ENCODE measurements at places on chromosomes 12 and 14. TPM values are rescaled to one million over a fixed set of nuclear protein-coding genes. Genes with fewer than 3 reads are reported as not detected.

GRCh38 chr14:75223664-75224154, 47.3 kb upstream of the TMED10 start:
- no peak overlapping the region for H3K27ac ChIP-seq
- DNase-seq, result no peak
- no peaks in the 10 kb centered on the region for H3K4me1 ChIP-seq
- H3K4me3 ChIP-seq, result no peak overlapping the region

GRCh38 chr12:70920251-70920851, at the start of gene PTPRR:
Gene PTPRR (minus strand): TSS chr12:70920738. CDS start chr12:70920390, 348 bp downstream.
- peaks cover 21% of the 10 kb centered on the region for H3K27me3 ChIP-seq
- H3K4me3 ChIP-seq, result no peak within 1 kb of the TSS
- DNase-seq, result no peak
- no peaks in the 10 kb centered on the region for H3K4me1 ChIP-seq

DNA sequence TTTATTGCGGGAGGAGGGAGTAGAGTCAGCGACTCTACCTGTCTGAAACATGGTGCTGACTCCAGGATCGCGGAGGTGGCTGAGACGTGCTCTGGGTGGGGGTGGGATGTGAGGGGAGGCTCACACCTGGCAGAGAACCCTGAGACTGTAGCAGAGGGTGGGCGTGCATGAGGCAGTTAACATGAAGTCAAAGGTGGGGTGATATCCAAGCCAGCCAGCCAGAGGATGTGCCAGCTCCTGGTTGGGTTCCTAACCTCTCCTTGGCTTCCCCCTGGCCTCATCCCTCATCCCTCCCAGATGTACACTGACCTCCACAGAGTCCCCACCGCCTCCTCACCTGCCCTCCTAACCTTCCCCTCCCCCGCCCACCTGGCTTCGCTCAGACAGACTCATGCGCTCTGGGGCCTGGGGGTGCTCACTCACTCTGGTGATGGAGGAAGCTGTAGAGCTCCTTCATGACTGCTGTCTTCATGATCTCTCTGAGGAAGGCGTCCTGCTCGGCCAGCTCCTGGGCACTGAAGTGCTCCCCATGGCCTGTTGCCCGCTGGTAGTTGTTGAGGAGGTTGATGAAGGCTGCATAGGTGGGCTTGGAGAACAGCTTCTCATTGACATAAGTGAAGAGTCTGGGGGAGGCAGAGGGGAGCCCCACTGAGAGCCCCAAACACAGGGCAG, 9.3 kb downstream of the ENDOU start:
- H3K4me1 ChIP-seq, result peaks cover 33% of the 10 kb centered on the region
- H3K27me3 ChIP-seq, result no peaks in the 10 kb centered on the region
- H3K4me3 ChIP-seq, result no peak overlapping the region
- no peak for DNase-seq
- no peak overlapping the region for H3K27ac ChIP-seq

GRCh38 chr14:64522591-64523355, 17.8 kb upstream of the HSPA2 start:
- no peaks in the 10 kb centered on the region for H3K4me1 ChIP-seq
- no peak for DNase-seq
- H3K4me3 ChIP-seq, result no peak overlapping the region
- H3K27ac ChIP-seq, result no peak overlapping the region
- H3K27me3 ChIP-seq, result no peaks in the 10 kb centered on the region
- peaks cover 35% of the 10 kb centered on the region for H3K36me3 ChIP-seq

DNA sequence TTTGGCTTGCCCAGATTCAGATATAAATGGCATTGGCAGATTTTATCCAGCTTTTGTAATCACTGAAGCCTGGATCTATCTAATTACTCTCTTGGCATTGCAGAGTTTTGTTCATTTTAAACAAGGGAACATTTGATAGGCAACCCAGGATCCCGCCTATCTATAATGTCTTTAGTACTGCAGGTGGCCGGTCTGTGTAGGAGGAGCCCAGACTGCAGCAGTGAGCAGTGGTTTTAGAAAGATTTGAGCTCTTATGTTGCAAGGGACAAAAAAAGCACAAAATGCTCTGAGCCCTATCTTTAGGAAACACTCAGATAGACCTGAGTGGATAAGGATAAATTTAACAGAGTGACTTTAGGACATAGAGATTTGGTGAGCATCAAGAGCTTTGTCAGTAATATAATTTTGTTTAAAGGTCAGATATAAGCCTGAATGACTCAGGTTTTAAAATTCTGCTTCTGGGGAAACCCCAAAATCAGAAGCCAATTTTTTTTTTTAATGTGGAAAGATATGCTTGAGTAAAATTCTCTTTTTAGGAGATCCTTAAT, 165.5 kb downstream of the SLC5A8 start:
- H3K4me3 ChIP-seq, result no peak overlapping the region
- no peaks in the 10 kb centered on the region for H3K4me1 ChIP-seq
- H3K27me3 ChIP-seq, result no peaks in the 10 kb centered on the region
- no peaks in the 10 kb centered on the region for H3K36me3 ChIP-seq

DNA sequence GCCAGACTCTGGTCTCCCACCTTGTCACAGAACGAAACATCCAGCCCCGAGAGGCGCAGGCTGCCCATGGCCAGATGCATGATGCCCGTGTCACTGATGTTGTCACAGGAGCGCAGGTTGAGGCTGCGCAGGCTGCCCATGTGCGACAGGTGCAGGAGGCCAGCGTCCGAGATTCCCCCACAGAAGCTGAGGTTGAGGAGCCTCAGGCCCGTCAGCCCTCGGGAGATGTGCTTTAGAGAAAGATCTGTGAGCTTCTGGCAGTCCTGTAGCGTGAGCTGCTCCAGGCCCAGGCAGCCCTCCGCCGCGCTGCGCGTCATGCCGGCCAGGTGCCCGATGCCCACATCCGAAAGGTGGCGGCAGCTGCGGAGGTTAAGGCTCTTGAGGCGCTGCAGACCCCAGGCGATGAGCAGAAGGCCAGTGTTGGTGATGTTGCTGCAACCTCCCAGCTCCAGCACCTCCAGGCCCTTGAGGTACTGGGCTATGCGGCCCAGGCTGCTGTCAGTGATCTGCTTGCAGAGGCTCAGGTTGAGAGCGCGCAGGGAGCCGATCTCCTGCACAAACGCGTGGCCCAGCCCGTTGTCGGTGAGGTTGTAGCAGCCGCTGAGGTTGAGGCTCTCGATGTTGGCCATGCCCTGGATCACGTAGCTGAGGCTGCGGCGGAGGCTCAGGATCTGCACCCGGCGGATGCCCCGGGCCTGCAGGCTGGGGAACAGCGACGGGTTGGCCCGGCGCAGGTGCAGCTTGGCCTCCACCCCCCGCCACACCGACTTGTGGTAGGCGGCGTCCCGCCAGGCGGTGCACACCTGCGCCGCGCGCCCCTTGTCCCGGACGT, 991 bp downstream of the FBXL14 start:
- peak overlapping the region; percentile 47 for H3K27ac ChIP-seq
- H3K4me1 ChIP-seq, result peaks cover 29% of the 10 kb centered on the region
- peaks cover 8% of the 10 kb centered on the region for H3K36me3 ChIP-seq

DNA sequence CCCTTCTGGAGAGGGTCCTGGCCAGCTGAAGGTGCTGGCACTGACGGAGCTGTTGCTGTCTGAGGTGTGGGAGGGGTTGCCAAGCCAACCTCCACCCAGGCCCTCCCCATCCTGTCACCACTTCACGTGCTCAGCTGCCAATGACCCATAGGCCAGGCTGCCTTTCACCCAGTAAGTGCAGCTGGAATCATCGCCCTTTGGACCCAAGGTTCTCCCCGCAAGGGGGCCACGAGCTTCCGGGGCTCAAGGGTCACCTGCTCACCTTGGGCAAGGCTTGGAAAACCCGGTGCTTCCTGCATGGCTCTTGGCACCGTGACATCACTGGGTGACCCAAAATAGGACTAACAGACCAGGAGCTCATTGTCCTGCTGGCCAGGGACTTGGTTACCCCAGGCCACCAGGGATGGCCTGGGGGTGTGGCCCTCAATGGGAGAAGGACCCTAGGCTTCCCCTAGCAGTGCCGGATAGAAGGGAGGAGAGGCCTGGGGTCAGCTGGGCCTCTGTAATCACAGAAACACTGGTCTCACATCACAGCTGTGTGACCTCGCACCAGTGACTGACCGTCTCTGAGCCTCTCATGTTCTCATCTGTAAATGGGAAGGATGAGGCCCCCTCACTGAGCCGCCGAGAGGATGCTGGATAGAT, 51.3 kb downstream of the CCDC85C start:
- no peak overlapping the region for H3K27ac ChIP-seq
- H3K36me3 ChIP-seq, result no peaks in the 10 kb centered on the region
- H3K27me3 ChIP-seq, result no peaks in the 10 kb centered on the region
- no peaks in the 10 kb centered on the region for H3K4me1 ChIP-seq
- DNase-seq, result no peak
- no peak overlapping the region for H3K4me3 ChIP-seq

- no peak overlapping the region for H3K27ac ChIP-seq
- peak; percentile 36 for DNase-seq
- no peaks in the 10 kb centered on the region for H3K36me3 ChIP-seq
- H3K4me3 ChIP-seq, result no peak overlapping the region
Observed at GRCh38 chr14:70027785-70028428, 148.7 kb downstream of the SMOC1 start.

GRCh38 chr14:91298576-91298975, 54.1 kb upstream of the GPR68 start:
- no peak overlapping the region for H3K27ac ChIP-seq
- no peak for DNase-seq
- H3K36me3 ChIP-seq, result peaks cover 89% of the 10 kb centered on the region
- no peaks in the 10 kb centered on the region for H3K27me3 ChIP-seq

GRCh38 chr14:87231336-87232026, 761.5 kb downstream of the GALC start:
- no peak overlapping the region for H3K27ac ChIP-seq
- DNase-seq, result no peak
- no peaks in the 10 kb centered on the region for H3K4me1 ChIP-seq
- no peak overlapping the region for H3K4me3 ChIP-seq

GRCh38 chr12:71725011-71725410, 29.7 kb upstream of the RAB21 start:
- H3K4me1 ChIP-seq, result no peaks in the 10 kb centered on the region
- no peaks in the 10 kb centered on the region for H3K36me3 ChIP-seq
- no peak overlapping the region for H3K4me3 ChIP-seq
- no peaks in the 10 kb centered on the region for H3K27me3 ChIP-seq

GRCh38 chr12:85509857-85510256, 229.8 kb downstream of the ALX1 start:
- no peaks in the 10 kb centered on the region for H3K27me3 ChIP-seq
- H3K4me3 ChIP-seq, result no peak overlapping the region
- no peaks in the 10 kb centered on the region for H3K4me1 ChIP-seq
- no peak overlapping the region for H3K27ac ChIP-seq

- no peaks in the 10 kb centered on the region for H3K27me3 ChIP-seq
- no peak for DNase-seq
- no peaks in the 10 kb centered on the region for H3K36me3 ChIP-seq
- no peak overlapping the region for H3K4me3 ChIP-seq
- peaks cover 31% of the 10 kb centered on the region for H3K4me1 ChIP-seq
Observed at GRCh38 chr12:9762369-9762768, 1.7 kb upstream of the CD69 start.

DNA sequence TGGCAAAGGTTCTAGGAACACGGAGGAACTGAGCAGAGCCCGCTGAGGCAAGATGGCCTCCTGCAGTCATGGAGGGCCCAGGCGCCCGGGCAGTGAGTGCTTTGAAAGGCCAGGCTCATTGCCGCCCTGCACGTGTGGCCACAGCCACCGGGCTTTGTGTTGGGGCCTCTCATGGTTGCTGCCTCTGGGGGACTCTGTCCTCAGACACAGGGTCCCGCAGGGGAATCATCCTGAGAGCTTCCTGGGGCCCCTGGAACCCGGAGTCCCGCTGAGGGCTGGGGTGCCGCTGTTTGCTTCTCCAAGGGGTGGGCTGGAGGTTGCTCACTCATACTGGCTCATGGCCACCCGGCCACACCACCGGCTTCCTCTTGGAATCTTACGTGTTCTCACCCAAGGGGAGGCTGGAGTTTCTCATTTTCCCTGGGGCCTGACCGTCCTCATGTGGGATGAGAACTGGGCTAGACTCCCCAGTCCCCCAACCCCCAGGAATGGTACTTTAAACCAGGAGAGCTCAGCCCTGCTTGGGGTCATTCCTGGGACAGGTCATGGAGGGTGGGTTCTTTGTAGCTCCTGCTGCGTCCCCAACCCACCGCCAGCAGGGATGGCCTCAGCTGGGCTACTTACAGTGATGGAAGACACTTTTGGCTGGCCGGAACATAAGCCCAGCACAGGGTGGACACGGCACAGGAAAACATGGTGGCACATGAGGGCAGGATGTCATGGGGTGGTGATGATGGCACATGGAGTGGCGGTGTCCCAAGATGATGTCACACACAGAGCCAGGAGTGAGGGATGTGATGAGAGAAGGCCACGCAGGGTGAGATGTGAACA, 21.1 kb upstream of the LRTM2 start:
- no peak overlapping the region for H3K27ac ChIP-seq
- H3K27me3 ChIP-seq, result peaks cover 4% of the 10 kb centered on the region
- H3K4me1 ChIP-seq, result peaks cover 4% of the 10 kb centered on the region

DNA sequence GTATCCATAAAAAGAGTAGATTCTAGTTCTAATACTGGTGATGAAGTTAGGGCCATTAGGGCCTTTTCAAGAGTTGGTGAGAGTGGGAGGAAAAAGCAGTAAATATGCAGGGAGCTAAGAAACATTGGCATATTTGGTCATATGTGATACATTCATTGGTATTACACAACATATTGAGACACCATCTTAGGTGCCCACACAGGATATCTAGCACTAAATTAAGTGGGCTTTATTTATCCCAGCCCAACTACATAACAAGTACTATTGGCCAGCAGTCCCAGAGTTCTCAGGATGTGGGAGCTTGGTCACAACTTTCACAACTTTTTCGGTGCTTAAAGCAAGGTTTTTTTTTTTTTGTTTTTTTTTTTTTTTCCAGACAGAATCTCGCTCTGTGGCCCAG, 2.0 kb upstream of the ING4 start:
- no peak overlapping the region for H3K4me3 ChIP-seq
- peaks cover 39% of the 10 kb centered on the region for H3K36me3 ChIP-seq
- H3K4me1 ChIP-seq, result peaks cover 10% of the 10 kb centered on the region

- no peak overlapping the region for H3K4me3 ChIP-seq
- DNase-seq, result no peak
- no peaks in the 10 kb centered on the region for H3K27me3 ChIP-seq
Observed at GRCh38 chr12:19039515-19039914, 90.0 kb upstream of the PLEKHA5 start.

GRCh38 chr12:103495469-103496456, at the start of gene C12orf42:
Gene C12orf42 (minus strand): TSS chr12:103495968. CDS start chr12:103478426, 17,542 bp downstream.
- peaks cover 29% of the 10 kb centered on the region for H3K4me1 ChIP-seq
- peak; percentile 68 for DNase-seq
- no peaks in the 10 kb centered on the region for H3K27me3 ChIP-seq
- H3K27ac ChIP-seq, result peak within 1 kb of the TSS; percentile 97
- peak within 1 kb of the TSS; percentile 60 for H3K4me3 ChIP-seq

SLC6A13 gene
- 0.28 TPM for total RNA-seq

PLA2G1B gene
- 0.09 TPM for total RNA-seq

C12orf56 gene
- total RNA-seq, result 3.7 TPM

IFNG gene
- total RNA-seq, result 1.2 TPM

Data from thymus (tissue), 14 donors.